CD8-positive, alpha-beta T cell (primary cell): ENCODE measurements at places on chromosomes 1 and 21.

DNA sequence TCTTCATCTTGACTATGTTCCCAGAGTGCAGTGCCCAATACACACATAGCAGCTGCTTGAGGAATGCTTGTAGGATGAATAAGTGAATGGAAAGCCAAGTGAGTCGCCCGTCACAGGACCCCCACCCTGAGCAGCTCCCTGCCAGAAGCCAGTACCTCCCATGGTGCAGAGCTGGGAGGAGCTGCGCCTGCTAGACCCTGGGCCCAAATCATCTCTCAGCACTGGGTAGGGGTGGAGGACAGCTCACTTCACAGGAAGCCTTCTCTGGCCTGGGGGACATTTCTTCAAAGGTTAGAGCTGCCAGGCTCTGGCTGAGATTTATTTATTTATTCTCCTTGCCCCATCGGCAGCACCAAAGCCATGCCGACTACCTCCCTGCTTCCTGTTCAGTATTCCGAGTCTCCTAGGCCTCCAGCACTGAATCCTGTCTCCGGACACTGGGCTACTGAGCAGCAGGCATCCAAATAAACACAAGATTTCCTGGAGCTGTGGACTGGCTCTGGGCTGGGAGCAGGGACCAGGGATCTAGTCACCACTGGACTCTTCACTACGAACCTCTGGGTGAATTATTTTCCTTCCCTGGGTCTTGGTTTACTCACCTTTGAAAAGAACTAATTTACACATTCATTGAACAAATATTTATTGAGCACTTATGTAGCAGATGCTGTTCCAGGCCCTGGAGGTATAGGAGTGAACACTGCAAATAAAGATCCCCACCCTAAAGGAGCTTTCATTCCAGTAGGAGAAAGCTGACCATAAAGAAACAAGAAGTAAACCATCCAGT, 187.7 kb downstream of the TRABD2B start:
- DNase-seq = no peak

GRCh38 chr1:31335007-31335406, 37.9 kb downstream of the FABP3 start:
- peak; percentile 28 for DNase-seq

DNA sequence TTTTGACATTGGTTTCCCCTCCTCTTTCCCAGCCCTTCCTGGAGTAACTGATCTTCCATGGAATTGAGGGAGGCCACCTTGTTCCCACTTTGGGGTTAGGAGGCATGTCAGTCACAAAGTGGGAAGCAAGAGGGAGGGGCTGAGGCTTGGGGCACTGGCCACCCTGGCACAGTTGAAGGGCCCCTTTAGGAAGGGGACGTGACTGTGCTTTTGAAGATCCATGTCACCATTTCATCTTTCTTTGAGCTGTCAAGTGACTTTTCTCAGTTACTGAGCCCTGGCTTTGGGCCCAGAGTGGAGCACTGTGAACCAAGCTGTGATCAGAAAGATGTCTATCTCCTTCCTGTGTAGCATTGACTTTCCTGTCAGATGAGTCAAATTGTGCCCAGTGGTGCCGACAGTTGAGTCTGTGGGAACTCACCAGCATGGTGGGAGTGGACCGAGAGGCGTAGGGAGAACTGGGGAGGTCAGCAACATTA, 38.5 kb upstream of the TDRD10 start:
- peak; percentile 79 for DNase-seq

GRCh38 chr1:99613716-99614115, 32.2 kb upstream of the PALMD start:
- no peak for DNase-seq

- no peak for DNase-seq
These were observed 397.7 kb upstream of the POU3F1 start for GRCh38 chr1:38444311-38444710.

DNA sequence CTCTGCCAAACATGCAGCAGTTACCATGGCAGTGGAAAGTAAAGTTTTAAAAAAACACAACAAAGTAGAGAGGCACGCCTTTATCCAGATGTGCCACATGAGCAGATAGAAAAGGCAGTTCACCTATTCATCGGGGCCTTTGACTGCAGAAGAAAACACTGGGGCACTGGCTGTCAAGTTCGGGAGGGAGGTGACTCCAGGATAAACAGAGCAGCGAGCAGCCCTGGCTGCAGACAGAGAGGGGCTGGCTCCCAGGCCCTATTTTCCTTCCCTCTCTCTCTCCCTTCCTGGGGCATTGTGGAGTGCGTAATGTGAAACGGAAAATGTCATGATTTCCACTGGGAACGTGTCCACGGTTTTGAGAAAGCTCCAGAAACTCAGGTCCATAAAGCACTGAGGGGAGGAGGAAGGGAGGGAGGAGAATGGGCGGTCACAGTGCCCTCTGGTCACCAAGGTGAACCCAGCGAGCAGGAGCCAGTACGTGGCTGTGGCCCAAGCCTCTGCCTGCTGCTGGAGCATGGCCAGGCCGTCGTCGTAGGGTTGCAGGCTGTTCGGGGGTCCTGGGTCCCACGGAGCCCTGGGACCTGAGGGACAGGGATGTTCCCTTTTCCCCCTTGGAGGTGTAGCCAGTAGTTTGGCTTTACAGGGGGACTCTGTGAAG, 114.7 kb upstream of the IRF2BP2 start:
- DNase-seq = peak; percentile 18

- peak; percentile 86 for DNase-seq
These were observed 97.2 kb upstream of the ARTN start for GRCh38 chr1:43836267-43836951.

- DNase-seq = no peak
These were observed 127.9 kb upstream of the TMPRSS2 start for GRCh38 chr21:41635874-41636273.

DNA sequence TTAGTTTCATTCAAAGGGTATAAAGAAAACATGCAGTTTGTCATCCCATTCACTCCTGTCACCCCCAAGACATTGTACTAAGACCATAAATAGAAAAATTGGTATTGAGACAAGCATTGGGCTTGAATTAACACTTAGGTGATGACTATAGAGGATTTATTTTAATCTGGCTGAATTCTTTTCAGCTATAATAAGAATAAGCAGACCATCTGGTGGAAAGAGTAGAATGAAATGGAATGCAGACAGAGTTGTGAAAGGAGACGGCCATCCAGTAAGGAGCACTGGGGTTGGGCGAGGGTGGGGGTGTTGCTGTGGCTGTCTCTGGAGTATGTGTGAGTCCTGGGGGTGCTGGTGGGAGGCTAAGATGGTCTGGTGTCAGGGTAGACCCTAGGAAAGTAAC, 125.0 kb upstream of the IVNS1ABP start:
- DNase-seq = no peak
